Liver (tissue), 10 donors: ENCODE measurements at places on chromosomes 3 and 15. TPM values are rescaled to one million over a fixed set of nuclear protein-coding genes. Genes with fewer than 3 reads are reported as not detected.

DNA sequence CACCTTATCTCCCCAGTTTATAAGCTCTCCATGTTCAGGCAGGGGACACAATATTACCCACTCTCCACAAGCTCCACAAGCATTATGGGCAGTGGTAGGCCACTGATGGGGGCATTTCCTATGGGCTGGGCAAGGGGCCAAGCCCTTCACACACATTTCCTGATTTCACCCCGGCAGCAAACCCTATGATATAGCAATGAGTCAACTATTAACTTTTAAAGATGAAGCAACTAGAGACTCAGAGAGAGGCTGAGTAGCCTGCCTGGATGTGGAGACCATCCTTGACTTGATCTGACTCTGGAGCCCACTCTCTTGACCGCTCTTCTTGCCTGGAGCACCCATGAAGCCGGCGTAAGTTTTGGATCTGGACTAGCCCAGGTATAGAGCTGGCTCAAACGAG, 27.4 kb downstream of the FOXL2NB start:
- no peak overlapping the region for H3K27ac ChIP-seq
- H3K4me3 ChIP-seq = no peak overlapping the region
- no peaks in the 10 kb centered on the region for H3K36me3 ChIP-seq
- H3K27me3 ChIP-seq = no peaks in the 10 kb centered on the region

- no peak overlapping the region for H3K4me3 ChIP-seq
- no peak overlapping the region for H3K27ac ChIP-seq
- no peak for DNase-seq
Measured at GRCh38 chr15:80434926-80435720, 30.9 kb downstream of the ARNT2 start.

The SFMBT1 gene
- 17.8 TPM for total RNA-seq

GRCh38 chr15:23753248-23753647, 66.1 kb upstream of the NDN start:
- no peaks in the 10 kb centered on the region for H3K4me1 ChIP-seq
- no peaks in the 10 kb centered on the region for H3K36me3 ChIP-seq
- H3K27ac ChIP-seq = no peak overlapping the region
- no peak for DNase-seq
- H3K4me3 ChIP-seq = no peak overlapping the region

GRCh38 chr15:82554351-82554750, 14.1 kb upstream of the RPS17 start:
- H3K36me3 ChIP-seq = no peaks in the 10 kb centered on the region
- H3K4me3 ChIP-seq = no peak overlapping the region
- no peak overlapping the region for H3K27ac ChIP-seq

The CASR gene
- total RNA-seq = 0.05 TPM

- no peaks in the 10 kb centered on the region for H3K4me1 ChIP-seq
- H3K27me3 ChIP-seq = no peaks in the 10 kb centered on the region
- H3K27ac ChIP-seq = no peak overlapping the region
- H3K36me3 ChIP-seq = no peaks in the 10 kb centered on the region
- DNase-seq = no peak
Measured at GRCh38 chr3:144096016-144096415, 124.4 kb downstream of the DIPK2A start.

- no peak overlapping the region for H3K27ac ChIP-seq
- H3K27me3 ChIP-seq = no peaks in the 10 kb centered on the region
- H3K36me3 ChIP-seq = no peaks in the 10 kb centered on the region
- DNase-seq = no peak
- no peak overlapping the region for H3K4me3 ChIP-seq
- H3K4me1 ChIP-seq = no peaks in the 10 kb centered on the region
Measured at GRCh38 chr15:62437753-62438152, 272.7 kb upstream of the C2CD4B start.
